ENCODE measurements at places on chromosomes 12 and 14.

GRCh38 chr12:46461907-46462640 lies 89.5 kb upstream of the SLC38A2 start:
- DNase-seq, result no peak

GRCh38 chr12:64998371-64999147 lies 122.5 kb downstream of the WIF1 start:
- no peak for DNase-seq

DNA sequence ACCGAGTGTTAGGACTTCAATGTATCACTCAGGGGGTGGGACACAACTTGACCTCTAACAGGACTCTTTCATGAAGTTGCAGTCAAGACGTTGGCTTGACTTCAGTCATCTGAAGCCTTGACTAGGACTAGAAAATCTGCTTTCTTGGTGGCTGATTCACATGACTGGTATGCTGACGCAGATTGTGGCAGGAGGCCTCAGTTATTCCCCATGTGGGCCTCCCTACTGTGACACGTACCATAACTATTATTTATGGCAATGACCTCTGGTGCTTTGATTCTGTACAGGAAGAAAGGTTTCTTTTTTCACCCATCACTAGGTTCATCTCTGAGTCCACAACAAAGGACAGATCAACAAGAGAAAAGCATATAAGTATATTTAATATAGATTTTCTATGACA lies 270.4 kb downstream of the NEDD1 start:
- no peak for DNase-seq

- no peak for DNase-seq
Observed at GRCh38 chr12:44626883-44627282, 249.2 kb downstream of the NELL2 start.

DNA sequence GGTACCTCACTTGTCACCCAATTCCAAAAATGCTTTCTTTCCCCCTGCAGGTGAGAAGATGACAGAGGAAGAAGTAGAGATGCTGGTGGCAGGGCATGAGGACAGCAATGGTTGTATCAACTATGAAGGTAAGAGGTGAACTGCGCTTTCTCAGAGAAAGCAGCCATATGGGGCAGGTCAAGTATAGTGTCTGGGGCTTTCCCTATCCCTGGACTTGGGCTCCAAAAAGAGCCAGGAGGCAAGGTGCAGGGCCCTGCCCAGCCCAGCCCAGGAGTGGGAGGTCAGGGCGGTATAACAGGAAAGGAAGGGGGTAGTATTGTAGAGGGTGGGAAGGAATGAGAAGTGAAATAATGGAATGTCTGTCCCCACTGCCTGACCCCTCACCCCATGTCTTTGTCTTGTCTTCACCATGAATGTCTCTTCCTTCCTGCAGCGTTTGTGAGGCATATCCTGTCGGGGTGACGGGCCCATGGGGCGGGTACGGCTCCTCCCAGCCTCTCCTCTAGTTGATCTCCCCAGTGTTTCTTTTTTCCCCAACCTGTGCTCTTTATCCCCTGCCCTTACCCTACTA lies 2.1 kb downstream of the MYL6 start:
- DNase-seq, result peak; percentile 51

DNA sequence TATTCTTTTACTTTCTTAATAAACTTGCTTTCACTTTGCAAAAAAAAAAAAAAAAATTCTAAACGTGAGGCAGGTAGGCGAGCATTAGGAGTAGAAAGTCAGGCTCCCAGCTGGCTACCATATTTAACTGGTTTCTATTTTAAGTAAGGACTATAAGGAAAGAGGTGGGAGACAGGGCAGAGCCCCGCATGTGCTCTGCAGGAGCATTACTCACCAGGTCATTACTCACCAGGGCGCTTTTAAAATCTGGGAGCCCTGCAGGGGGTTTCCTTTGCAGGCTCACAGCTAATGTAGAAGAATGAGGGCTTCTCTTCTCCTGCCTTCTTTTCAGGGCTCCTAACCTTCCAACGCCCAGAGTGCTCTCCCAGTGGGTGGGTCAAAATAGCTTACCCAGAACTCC lies 14.0 kb upstream of the DPF3 start:
- no peak for DNase-seq

- no peak for DNase-seq
Observed at GRCh38 chr12:42552822-42553221, 36.7 kb downstream of the PRICKLE1 start.

DNA sequence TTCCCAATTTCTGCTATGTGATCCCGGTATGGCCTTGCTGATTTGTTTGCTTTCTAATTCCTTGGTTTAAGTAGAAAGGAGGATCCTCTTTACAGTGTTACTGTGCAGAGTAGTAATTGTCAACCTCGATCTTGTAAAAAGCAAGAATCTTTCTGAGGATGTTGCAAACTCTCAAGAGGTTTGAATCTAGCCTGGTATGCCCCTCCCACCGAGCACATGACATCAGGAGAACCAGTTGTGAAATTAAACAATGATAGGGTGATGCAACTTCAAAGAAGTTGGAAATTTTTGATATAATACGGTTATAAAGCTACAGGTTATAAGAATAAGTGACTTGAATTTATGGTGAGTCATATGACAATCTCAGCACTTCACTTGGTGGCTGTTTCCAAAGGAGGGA lies 35.0 kb upstream of the FUT8 start:
- DNase-seq, result no peak

DNA sequence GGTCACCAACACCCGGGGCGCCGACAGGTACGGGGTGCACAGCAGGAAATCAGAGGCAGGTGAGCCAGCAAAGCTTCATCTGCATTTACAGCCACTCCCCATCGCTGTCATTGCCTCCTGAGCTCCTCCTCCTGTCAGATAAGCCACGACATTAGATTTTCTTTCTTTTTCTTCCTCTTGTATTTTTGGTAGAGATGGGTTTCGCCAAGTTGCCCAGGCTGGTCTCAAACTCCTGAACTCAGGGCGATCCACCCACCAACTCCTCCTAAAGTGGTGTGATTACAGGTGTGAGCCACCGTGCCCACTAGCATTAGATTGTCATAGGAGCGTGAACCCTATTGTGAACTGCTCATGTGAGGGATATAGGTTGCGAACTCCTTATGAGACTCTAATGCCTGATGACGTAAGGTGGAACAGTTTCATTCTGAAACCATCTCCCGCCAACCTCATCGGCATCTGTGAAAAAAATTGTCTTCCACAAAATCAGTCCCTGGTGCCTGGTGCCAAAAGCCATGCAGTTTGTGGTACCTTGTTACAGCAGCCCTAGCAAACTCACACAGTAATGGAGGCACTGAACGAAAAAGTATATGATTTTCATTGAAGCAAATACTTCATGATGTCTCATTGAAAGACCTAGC lies 1.5 kb downstream of the STYK1 start:
- no peak for DNase-seq

DNA sequence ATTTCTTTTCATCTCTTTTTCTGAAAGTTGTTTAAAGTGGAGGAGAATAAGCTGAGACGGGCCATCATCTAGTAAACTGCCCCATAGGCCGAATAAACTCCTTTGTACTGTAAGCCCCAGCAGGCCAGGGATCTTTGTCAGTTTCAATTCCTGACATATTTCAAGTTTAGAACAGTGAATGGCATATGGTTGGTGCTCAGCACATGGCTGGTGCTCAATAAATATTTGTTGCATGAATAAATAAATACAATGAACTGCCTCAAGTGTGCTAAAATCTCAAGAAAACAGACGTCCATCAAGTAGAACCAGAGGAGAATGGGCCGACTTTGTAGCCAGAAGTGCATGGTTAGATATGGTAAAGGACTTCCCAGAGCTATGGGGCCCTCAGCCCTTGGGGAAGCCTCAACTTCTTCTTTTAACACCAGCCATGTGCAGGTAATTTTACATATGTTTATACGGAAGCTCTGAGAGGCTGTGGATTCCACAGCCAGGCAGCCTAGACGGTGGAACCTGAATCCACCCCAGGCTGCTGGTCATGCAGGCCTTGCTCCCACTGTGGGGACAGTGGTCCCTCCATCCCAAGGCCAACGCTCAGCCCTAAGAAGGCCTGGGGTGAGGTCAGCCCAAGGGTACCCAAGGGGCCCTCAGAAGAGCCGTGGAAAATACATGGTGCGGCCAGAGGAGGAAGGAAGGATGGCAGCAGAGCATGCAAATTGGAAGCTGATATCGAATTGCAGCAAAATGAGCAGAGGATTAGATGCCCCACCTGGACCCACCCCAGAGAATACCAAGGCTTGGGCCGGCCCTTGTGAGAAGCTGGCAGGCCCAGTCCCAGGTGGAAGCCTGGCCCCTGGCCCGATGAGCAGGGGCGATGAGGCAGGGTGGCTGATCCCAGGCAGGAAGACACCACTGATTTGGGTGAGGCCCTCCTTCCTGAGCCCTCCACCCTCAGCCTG lies 8.7 kb upstream of the AQP2 start:
- DNase-seq, result no peak

DNA sequence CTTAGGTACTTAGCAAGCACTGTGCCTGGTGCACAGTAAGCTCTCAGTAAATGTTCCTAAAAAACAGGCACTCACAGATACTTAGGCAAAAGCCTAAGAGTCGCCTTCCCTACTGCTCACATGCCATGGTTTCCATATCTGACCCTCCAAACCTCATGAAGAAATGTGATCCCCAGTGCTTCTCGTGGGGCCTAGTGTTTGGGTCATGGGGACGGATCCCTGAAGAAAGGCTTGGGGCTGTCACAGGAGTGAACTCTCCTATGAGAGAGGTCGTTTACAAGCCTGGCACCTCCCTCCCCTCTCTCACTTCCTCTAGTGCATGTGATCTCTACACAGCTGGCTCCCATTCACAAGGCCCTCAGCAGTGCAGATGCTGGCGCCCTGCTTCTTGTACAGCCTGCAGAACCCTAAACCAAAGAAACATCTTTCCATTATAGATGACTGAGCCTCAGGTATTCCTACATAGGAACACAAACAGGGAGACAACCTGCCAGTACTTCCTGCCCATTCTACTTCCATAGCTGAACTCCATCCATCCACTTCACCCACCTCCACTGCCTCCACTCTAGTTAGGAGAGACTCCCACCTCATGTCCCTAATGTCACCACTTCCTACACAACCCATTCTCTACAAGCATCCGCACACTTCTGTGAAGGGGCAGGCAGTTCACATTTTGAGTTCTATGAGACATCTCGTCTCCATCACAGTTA lies 2.9 kb downstream of the SLC15A4 start:
- DNase-seq, result no peak

DNA sequence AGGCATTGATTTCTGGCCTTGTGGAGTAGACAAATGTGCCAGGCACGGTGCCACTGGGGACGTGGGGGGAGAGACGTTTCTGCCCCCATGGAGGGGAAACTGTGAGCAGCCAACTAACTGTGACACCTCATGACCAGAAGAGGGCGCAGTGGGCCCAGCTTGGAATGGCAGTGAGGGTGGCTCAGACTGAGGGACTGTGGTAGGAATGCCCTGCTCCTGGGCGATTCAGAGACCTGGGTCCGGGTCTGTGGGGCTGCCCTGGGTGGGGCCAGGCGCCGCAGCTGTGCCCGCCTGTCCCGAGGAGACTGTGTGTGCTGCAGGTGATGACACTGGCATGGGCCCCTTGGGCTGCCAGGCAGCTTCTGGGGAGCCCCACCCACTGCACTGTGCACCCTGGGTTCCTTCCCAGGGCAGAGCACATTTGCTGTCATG lies 60.6 kb downstream of the SLC25A47 start:
- DNase-seq, result peak; percentile 62

DNA sequence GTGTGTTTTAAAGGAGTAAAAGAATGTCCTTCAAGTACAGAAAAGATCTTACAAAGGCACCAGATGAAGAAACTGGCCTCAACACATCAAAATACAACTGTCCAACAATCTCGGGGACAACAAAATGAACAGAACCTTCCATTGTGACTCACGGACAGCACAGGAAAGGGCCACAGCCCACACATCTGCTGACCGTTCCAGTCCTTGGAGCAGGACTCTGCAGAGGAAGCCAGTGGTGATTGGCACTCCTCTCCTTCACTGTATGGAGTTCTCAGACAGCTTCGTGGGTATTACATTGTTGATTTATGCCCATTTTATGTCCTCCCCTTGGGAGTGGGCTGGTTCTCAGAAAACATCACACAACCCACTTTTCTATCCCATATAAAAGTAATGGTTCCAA lies 32.5 kb upstream of the TC2N start:
- DNase-seq, result no peak

DNA sequence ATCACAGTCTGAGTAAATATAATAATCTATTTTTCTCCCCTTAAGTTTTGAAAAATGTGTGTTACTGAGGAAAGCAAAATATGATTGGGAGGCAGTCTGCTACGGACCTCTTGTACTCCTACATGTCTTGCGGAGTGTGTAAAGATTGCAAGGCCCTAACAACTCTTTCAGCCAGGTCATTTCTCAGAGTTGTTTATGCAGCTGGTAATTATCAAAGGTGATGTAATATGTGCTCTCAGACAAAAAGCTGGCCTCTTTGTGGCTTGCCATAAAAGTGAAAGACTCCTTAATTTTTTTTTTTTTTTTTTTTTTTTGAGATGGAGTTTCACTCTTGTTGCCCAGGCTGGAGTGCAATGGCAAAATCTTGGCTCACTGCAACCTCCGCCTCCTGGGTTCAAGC lies 40.5 kb upstream of the MON2 start:
- no peak for DNase-seq

- DNase-seq, result peak; percentile 78
Observed at GRCh38 chr12:62466594-62467491, at the start of gene MON2. Gene MON2, plus strand, starts transcription at chr12:62466826. Its CDS starts 382 bp downstream, at chr12:62467208.

- DNase-seq, result no peak
Observed at GRCh38 chr14:61368114-61368710, 46.8 kb downstream of the PRKCH start.

- no peak for DNase-seq
Observed at GRCh38 chr14:101577221-101577909, 16.1 kb downstream of the DIO3 start.

- DNase-seq, result no peak
Observed at GRCh38 chr12:52370926-52371608, 3.8 kb upstream of the KRT85 start.

- no peak for DNase-seq
Observed at GRCh38 chr14:23124337-23124954, 5.4 kb upstream of the CEBPE start.

GRCh38 chr12:23862701-23863100 lies 86.8 kb downstream of the SOX5 start:
- DNase-seq, result no peak

DNA sequence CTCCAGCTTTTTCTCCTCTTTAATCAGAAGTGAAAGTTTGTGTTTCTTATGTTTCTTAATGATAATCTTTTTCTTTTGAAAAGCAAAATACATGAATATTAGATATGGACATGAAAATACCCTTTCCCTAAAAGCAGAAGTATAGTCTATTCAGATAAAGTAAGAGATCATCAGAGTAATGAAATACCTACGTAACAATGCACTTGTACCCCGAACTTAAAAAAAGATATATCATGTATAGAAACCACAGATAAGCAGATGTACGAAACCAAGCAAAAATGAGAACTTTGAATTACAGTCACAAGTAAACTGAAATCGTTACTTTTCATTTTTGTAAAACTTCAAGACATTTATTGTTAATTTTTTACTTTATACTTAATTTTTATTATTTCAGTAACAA lies 1.5 kb upstream of the GPR65 start:
- DNase-seq, result no peak

DNA sequence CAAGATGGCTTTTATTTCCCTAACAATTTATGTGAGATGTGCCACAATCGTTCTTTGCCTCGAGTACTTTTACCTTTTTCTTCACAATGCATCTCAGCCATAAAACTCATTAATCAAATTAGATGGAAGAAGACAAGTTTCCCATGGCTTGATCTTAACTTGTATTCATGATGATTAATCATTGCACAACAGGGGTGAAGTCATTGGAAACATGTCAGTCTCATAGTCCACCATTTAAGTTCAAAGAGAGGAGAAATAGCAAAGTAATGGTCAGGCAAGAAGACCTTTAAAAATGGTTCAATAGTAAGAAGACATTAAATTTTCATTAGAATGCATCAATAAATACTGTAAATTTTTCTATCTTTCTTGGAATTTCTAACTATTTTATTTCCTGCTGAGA lies 136.3 kb downstream of the FOXG1 start:
- DNase-seq, result no peak

- no peak for DNase-seq
Observed at GRCh38 chr12:57452181-57452936, 2.7 kb upstream of the INHBE start.

Data from T-helper 1 cell (primary cell).